Activated T-cell treated with anti-CD3 and anti-CD28 coated beads, Interleukin-2, amount 50 U/mL, for 1 hour (primary cell): ENCODE measurements at places on chromosomes 5 and 9.

- no peak for DNase-seq
These were observed 23.1 kb downstream of the ADRB2 start for GRCh38 chr5:148849461-148849860.

GRCh38 chr5:95284572-95285408 is at the start of gene MCTP1:
Gene MCTP1, minus strand, starts transcription at chr5:95285094.
- DNase-seq: no peak

GRCh38 chr5:164002214-164002613 is 496.8 kb downstream of the MAT2B start:
- DNase-seq: no peak

GRCh38 chr9:127588740-127589506 is 23.2 kb upstream of the STXBP1 start:
- DNase-seq: no peak

DNA sequence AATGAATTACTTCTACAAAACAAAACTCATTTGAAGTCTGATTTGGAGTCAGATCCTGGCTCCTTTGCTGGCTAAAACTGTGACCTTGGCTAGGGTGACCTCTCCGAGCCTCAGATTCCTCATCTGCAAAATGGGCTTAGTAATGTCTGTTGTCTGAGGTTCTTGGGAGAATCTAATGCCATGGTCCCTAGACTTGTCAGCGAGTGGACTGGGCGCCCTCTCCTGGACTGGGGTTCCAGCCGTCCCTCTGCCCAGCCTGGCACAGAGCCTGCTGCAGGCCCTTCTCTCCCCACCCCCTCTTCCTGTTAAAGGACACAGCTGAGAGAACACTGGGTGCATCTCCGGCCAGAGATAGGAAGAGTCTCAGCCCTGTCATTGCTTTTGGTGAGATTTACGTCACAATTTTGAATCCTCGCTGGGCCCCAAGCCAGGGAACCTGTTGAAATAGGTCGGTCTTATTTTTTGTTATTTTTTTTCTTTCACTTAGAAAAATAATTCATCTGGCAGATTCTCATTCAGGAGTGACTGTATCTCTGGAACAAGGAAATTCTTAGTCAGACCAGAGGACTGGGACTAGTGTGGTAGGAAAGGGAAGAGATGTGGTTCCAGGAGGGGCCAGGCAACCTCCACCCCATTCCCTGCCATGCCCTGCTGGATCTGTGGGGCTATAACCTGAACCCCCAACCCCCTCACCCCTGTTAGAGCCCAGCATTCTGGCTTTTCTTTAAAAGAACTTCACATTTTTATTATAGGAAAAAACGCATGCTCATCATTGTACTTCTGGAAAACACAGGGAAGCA is 48.2 kb upstream of the RPL26L1 start:
- no peak for DNase-seq

DNA sequence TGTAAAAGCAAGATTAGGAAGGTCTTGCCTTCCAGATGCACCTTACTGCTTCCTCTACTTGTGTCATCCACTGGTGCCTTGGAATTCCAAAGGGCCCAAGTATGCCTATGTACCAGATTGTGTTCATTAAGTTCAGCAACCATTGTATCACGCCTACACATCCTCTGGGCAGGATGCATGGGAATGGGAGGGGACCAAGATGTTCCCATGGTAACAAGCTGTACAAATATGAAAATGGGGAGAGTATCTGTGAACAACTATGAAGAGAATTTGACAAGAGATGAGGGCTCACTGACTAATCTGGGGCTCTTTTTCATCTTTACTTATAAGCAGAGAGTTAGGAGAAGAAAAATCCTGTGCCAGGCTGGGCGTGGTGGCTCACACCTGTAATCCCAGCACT is 137.8 kb upstream of the MAP1B start:
- no peak for DNase-seq

GRCh38 chr9:134575901-134576176 is 65.8 kb upstream of the COL5A1 start:
- DNase-seq: no peak

- no peak for DNase-seq
These were observed 197.0 kb downstream of the ARHGEF28 start for GRCh38 chr5:73822989-73823339.

DNA sequence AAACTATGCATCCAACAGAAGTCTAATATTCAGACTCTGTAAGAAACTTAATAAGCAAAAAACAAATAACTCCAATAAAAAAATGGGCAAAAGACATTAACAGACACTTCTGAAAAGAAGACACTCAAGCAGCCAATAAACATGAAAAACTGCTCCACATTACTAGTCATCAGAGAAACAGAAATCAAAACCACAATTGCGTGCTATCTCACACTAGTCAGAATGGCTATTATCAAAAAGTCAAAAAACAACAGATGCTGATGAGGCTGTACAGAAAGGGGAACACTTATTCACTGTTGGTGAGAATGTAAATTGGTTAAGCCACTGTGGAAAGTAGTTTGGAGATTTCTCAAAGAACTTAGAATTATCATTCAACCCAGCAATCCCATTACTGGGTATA is 101.2 kb upstream of the TRIM32 start:
- DNase-seq: no peak

DNA sequence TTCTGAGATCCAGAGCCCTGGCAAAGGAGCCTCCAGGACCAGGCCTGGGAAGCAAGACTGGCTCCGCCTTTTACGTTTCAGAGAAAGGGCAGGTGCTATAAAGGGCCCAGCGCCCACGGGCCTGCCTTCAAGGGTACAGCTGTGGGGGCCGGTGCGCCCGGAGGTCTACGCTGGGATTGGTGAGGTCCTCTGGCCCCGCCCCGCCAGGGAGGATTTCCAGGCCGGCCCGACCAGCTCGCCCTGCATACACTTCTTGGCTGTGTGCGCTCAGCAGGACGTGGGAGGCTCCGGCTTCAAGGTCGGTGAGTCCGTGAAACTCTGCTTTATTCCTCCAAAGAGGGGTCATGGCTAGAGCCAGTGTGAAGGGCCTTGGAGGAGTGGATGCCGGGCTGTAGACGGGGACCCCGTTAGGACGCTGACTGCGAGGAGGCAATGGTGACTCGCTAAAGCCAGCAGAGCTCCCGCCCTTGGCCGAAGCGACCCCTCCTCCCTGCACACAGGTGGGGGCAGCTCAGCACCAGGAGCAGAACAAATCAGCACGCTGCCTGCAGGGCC is at the start of gene CKMT2:
Gene CKMT2, plus strand, starts transcription at position 243 of the 555 bp plus-strand sequence. CDS start 17,811 bp downstream, outside the sequence.
- no peak for DNase-seq

GRCh38 chr9:109588415-109588814 is 90.3 kb upstream of the PTPN3 start:
- DNase-seq: no peak

- no peak for DNase-seq
These were observed 260.1 kb upstream of the CDH18 start for GRCh38 chr5:20248118-20248517.

GRCh38 chr5:122909470-122910100 is 64.2 kb downstream of the SNX24 start:
- no peak for DNase-seq

- DNase-seq: no peak
These were observed 180.5 kb downstream of the RAB3C start for GRCh38 chr5:58763390-58763789.

DNA sequence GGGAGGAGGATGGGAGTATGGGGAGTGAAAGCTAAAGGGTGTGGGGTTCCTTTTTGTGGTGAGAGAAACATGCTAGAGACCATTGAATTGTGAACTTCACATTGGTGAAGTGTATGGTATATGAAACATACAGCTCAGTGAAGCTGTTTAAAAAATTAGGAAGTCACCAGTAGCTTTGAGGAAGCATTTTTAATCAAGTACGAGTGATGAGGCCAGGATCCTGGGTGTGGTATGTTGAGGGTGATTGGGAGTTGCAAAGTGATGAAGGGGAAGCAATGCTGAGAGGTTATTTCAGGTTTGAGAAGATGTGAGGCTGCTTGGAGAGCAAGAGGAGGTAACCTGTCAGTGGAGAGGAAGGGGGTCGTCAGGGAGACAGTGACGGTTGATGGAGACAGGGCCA is 22.7 kb upstream of the CLK4 start:
- no peak for DNase-seq

- no peak for DNase-seq
These were observed 40.4 kb upstream of the MACIR start for GRCh38 chr5:103218164-103218563.

DNA sequence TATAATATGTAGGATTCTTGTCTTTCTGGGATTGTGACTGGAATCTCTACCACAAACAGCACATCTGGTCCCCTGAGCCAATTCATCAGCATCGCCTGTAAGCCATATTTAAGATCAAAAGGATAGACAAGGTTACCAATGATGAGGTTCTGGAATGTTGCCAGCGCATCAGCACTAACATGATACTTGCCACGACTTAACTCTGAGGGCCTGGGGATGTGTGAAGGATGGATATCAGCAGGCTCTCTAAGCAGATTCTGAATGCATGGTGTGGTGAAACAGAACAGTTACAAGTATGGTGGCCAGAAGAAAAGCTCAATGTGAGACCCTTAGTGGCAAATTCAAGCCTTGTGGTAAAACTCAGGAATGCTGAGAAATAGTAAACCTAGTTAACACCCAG is 143.0 kb downstream of the XRCC4 start:
- DNase-seq: no peak

GRCh38 chr5:27472871-27473270 is 434.5 kb upstream of the CDH9 start:
- DNase-seq: no peak
